ENCODE measurements at places on chromosomes 5 and 9.

GRCh38 chr5:170104299-170104698, 1.4 kb upstream of the FOXI1 start:
- no peak for DNase-seq

DNA sequence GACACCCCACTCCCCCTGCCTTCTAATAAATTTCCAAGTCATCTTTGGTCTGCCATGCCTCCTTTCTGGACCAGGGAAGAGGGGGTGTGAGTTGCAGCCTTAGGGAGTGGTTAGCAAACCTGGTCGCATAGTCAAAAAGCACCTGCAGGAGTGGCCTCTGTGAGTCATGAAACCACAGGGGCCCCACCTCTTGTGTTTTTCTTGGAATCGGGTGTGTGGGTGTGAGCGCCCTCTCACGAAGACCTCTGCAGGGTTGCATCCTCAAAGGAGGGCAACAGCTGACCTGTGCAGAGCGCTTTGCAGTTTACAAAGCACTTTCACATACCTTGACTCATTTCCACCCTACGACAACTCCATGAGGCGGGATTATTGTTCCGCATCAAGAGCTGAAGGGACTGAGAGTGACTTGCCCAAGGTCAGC, 36.8 kb upstream of the TEX48 start:
- peak; percentile 81 for DNase-seq

- no peak for DNase-seq
Observed at GRCh38 chr9:3262826-3263529, 262.8 kb downstream of the RFX3 start.

DNA sequence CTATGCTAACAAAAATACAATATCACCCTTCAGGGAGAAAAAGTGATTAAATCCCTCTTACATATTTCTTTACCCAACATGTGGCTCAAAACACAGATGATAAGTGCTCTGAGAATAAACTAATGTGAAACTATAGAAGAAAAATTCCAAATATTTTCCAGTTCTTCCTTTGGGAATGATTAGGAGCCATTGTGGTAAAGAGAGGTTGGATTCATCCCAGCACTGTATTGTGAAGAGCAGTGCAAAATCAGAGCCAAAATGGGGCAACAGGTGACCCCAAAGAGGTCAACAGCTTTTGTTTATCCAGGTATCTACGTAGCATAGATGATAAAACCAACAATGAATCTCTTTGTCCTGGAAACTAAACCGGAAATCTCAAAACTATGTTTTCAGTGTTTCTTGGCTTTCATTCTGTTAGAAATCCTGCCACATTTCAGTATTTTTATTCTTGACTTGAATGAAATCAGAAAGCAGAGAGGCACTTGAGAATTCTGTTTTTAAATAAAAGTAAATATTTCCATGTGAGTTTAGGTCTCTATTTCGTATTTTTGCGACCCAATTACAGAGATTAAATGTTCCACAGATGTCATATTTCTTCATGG, 120.4 kb upstream of the FST start:
- DNase-seq: no peak
